Stimulated activated CD8-positive, alpha-beta memory T cell treated with anti-CD3 and anti-CD28 coated beads, Interleukin-2, amount 100 ng/mL, for 1 hour (primary cell): ENCODE measurements at places on chromosomes 16 and 17.

GRCh38 chr16:86297866-86298757, 212.2 kb upstream of the FOXF1 start:
- DNase-seq, result no peak

GRCh38 chr17:43143201-43143600, 18.0 kb upstream of the BRCA1 start:
- no peak for DNase-seq

DNA sequence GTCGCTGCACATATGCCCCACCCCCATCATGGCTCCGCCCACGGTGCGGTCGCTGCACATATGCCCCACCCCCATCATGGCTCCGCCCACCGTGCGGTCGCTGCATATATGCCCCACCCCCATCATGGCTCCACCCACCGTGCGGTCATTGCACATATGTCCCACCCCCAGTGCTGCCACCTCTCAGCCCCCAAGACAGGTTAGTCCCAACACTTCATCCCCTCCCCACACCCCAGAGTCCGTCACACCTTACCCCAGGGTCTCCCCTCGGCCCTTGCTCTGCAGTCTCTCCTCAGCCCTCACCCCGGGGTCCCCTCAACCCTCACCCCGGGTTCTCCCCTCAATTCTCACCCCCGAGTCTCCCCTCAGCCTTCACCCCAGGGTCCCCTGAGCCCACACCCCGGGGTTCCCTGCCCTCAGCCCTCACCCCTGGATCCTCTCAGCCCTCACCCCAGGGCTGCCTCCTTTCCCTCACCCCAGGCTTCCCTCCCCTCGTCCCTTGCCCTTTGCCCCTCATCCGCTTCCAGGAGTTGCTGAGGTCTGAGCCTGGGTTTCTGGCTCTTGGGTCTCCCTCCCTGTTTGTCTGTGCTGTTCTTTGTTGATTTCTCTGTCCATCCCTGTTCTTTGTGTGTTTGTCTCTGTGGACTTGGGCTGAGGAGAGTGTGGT, 25.6 kb downstream of the TPSG1 start:
- DNase-seq, result no peak

GRCh38 chr17:2222901-2223616, 80.5 kb downstream of the SMG6 start:
- DNase-seq, result peak; percentile 43

- no peak for DNase-seq
Measured at GRCh38 chr16:78523212-78523985, 423.9 kb downstream of the WWOX start.

DNA sequence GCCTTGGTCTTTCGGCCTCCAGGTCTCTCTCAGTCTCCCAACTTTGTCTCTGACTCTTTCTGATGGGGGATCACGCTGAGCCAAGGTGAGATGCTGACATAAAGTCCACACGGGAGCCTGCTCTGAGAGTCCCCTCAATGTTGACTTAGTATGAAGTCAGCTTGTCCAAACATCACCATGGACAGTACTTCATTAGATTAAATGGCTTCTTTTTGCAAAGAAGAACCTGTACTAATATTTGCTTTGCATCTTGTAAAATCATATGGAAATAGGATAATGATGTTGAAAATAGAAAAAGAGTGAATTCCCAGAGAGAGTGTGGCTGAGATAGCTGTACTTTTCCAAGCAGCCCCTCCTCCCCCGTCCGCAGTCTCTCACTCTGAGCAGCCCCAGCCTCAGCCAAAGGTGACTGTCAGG, 56.7 kb upstream of the SIAH1 start:
- no peak for DNase-seq

DNA sequence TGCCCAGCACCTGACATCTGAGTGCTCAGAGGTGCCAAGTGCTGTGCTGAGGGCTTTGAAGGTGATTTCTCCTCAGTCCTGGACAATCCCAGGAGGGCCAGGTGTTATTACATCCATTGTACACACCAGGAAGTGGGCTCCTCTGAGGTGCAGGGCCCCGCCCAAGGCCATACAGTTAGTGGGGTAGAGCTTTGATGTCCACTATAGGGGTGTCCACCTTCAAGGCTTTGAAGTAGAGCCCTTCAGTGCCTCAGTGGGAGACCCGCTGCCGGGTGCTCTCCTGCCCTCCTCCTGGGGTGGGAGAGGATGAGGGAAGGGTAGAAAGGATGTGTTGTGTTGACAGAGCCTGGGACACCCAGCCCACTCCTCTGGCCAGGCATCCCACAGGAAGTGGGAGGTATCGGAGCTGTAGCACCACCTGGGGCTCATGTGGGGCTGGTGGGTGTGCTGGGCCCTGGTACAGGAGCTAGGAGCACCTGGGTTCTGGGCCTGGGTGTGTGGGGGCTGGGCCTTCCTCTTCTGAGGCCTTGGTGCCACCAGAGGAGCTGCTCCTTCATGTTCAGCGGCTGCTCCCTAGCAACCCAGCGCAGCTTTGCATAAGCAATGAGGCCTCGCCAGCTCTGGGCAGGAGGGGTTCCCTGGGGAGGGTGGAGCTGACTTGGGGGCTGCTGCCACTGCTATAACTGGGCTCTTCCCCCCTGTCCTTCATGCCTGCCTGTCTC, 7.4 kb downstream of the LASP1 start:
- DNase-seq, result no peak

GRCh38 chr16:56589141-56590039, at the start of gene MT3:
TSS of gene MT3 (plus strand) at chr16:56589528. CDS start at chr16:56589591, 63 bp downstream.
- DNase-seq, result no peak

GRCh38 chr17:41736983-41737679, 2.7 kb upstream of the HAP1 start:
- DNase-seq, result no peak

DNA sequence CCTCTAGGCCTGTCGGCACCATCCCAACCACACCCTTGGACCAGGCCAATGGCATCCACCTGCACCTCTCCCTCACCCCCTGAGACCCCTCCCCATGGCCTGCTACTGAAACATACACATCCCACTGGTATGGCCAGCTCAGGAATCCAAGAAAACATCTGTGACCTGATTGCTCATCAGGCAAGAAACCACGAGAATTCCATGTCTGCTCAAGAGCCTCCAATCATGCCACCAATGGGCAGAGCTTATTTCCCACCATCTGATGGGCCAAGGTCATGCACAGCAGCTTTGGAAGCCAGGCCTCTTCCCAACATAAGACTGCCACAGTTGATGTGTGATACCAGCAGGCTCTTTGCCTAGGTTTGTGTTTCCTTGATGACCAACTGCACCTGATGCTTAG, 190.1 kb downstream of the C16orf78 start:
- DNase-seq, result no peak

- DNase-seq, result no peak
Measured at GRCh38 chr16:1428511-1428910, 2.4 kb upstream of the PERCC1 start.

- no peak for DNase-seq
Measured at GRCh38 chr17:55783684-55784245, 32.9 kb downstream of the PCTP start.

DNA sequence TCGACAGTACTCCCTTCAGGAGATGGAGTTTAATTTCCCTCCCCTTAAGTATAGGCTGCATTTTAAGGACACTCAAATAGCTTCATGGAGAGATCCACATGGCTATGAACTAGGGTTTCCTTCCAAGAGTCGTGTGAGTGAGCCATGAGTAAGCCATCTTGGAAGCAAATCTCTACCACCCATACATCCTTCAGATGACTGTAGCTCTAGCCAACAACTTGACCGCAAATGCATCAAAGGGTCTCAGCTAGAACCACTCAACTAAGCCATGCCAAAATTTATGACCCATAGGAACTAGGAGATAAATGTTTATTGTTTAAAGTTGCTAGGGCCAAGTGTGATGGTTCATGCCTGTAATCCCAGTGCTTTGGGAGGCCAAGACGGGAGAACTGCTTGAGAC, 43.4 kb downstream of the METTL16 start:
- no peak for DNase-seq

- DNase-seq, result no peak
Measured at GRCh38 chr16:83305092-83305491, 502.7 kb upstream of the HSBP1 start.

- no peak for DNase-seq
Measured at GRCh38 chr16:56355221-56355620, 70.1 kb downstream of the AMFR start.

- DNase-seq, result no peak
Measured at GRCh38 chr17:39579318-39580081, 28.2 kb downstream of the NEUROD2 start.

- DNase-seq, result no peak
Measured at GRCh38 chr17:67020293-67020766, 24.0 kb upstream of the CACNG1 start.

- no peak for DNase-seq
Measured at GRCh38 chr16:53249331-53249730, 184.9 kb upstream of the RBL2 start.

GRCh38 chr17:81076141-81076679, 41.3 kb downstream of the BAIAP2 start:
- DNase-seq, result no peak
